ENCODE measurements at places on chromosomes 4 and X.

DNA sequence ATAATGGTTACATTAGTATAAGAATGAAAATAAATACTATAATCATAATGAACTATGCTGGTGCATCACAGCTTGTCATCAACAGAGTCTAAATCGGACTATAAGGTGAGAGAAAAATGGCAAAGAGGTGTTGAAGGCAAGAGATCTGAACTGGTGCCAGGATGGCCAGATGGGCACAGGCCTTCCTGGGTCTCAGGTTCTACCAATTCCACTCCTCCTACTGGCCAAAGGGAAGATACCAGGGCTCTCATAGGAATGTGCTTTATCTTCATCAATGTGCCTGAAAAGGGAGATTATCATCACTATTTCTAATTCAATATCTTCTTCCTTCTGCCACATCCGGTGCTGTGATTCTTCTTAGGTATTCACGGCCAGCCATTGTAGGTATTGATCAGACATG lies 107.6 kb downstream of the GASK1B start:
- peak; percentile 4 for DNase-seq

GRCh38 chr4:166143227-166143626 lies 270.2 kb downstream of the TLL1 start:
- no peak for DNase-seq

GRCh38 chrX:15745179-15745578 lies 7.1 kb downstream of the CA5B start:
- DNase-seq, result no peak

GRCh38 chrX:8887004-8887403 lies 85.8 kb upstream of the FAM9A start:
- no peak for DNase-seq

DNA sequence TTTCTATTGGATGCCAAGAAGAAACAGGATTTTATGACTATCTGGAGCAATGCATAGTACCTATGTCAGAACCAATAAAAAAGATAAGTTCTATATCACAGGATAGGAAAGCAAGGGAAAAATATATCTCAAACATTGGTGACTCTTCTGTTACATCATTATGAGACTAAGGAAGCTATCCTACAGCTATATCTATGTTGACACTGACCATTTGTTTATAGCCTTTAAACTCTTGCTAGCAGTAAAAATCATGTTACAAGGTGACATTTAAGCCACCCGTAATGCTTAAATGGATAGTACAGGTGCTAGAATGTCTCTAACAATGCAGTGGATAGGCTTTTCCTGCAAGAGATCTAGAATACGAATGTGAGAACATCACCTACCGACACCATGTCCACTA lies 28.6 kb upstream of the EPGN start:
- no peak for DNase-seq

DNA sequence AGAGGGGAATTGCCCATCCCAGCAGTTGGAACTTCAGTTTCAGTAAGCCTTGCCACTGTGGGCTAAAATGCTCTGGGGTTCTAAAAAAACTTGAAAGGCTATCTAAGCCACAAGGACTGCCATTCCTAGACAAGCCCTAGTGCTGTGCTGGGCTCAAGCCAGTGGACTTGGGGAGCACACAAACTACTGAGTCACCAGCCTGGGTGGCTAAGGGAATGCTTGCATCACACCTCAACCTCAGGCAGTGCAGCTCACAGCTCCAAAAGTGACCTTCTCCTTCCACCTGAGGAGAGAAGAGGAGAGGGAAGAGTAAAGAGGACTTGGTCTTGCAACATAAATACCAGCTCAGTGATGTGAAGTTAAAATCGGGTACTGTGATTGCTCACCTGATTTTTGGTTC lies 116.7 kb upstream of the GLRA2 start:
- DNase-seq, result no peak
